ENCODE measurements at places on chromosomes 3 and 15.

GRCh38 chr15:39628144-39628508 lies 47.2 kb downstream of the THBS1 start:
- peaks cover 14% of the 10 kb centered on the region for H3K36me3 ChIP-seq
- peak overlapping the region; percentile 100 for H3K27ac ChIP-seq
- H3K4me1 ChIP-seq = peaks cover 81% of the 10 kb centered on the region
- DNase-seq = no peak
- H3K4me3 ChIP-seq = peak overlapping the region; percentile 49

GRCh38 chr15:31374489-31374888 lies 47.9 kb downstream of the KLF13 start:
- no peak for DNase-seq
- H3K27me3 ChIP-seq = no peaks in the 10 kb centered on the region
- peaks cover 34% of the 10 kb centered on the region for H3K4me1 ChIP-seq
- peak overlapping the region; percentile 20 for H3K4me3 ChIP-seq
- peak overlapping the region; percentile 74 for H3K27ac ChIP-seq

DNA sequence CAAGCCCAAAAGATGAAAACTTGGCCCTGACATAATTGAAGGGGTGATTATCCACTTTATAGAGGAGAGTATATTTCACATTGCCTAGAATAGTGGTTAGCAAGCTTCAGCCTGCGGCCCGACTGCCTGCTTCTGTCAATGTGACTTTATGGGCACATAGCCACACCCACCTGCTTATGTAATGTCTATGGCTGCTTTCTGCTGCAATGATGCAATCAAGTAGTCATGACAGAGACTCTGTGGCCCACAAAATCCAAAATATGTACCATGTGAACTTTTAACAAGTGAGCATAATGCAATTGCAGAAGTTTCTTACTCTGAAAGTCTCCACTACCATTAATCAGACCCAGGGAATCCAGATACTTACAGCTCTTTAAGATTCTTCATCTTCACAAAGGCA lies 103.1 kb downstream of the LRIG1 start:
- H3K4me3 ChIP-seq = no peak overlapping the region
- peaks cover 32% of the 10 kb centered on the region for H3K4me1 ChIP-seq
- peaks cover 28% of the 10 kb centered on the region for H3K36me3 ChIP-seq
- no peaks in the 10 kb centered on the region for H3K27me3 ChIP-seq

- no peaks in the 10 kb centered on the region for H3K27me3 ChIP-seq
- no peaks in the 10 kb centered on the region for H3K4me1 ChIP-seq
- H3K4me3 ChIP-seq = no peak overlapping the region
- no peak for DNase-seq
Observed at GRCh38 chr3:46901061-46901460, 23.5 kb downstream of the PTH1R start.

DNA sequence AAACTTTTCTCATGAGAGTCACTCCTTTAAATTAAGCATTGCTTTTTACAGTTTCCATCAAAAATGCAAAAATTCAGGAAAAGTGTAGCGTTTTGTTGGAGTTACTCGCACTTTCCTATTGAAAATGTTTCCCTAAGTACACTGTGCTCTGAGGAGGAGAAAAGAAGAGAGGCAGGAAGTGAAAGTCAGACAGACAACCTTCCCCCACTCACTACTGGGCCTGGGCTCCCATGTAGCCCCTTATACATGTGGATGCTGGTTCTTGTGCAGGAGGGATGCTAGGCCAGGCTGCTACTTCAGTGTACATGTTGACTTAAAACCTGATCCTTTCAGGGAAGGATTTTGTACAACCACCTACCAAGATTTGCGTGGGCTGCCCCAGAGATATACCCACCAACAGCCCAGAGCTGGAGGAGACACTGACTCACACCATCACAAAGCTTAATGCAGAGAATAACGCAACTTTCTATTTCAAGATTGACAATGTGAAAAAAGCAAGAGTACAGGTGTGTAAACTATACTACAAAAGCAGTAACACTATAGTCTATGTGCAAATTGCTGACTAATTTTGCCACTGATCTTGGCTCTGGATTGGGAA lies 15.1 kb downstream of the KNG1 start:
- no peak overlapping the region for H3K4me3 ChIP-seq
- H3K36me3 ChIP-seq = no peaks in the 10 kb centered on the region
- no peak for DNase-seq
- no peaks in the 10 kb centered on the region for H3K4me1 ChIP-seq

DNA sequence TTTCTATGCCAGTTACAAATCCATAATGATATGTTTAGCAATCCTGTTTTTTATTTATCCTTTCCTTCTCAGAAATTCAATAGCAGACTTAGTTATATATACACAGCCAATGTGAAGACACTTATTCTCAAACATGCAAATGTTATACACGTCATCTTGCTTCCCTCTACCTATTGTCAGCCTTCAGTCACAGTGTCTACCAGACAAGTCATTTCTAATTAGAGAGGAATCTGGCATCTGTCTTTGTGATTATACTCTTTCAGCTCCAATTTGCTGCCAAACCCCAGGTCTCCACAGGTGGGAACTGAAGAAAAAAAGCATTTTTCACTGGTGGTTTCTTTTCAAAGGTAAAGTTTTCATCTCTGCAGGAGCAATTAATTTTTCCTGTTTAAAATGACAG lies 793.1 kb downstream of the AGBL1 start:
- H3K27me3 ChIP-seq = peaks cover 12% of the 10 kb centered on the region
- no peak for DNase-seq
- H3K27ac ChIP-seq = no peak overlapping the region
- H3K4me1 ChIP-seq = no peaks in the 10 kb centered on the region
- no peaks in the 10 kb centered on the region for H3K36me3 ChIP-seq

- H3K36me3 ChIP-seq = no peaks in the 10 kb centered on the region
- no peaks in the 10 kb centered on the region for H3K4me1 ChIP-seq
- no peak overlapping the region for H3K4me3 ChIP-seq
- DNase-seq = no peak
- no peak overlapping the region for H3K27ac ChIP-seq
Observed at GRCh38 chr3:159458982-159459381, 529.7 kb upstream of the IL12A start.

DNA sequence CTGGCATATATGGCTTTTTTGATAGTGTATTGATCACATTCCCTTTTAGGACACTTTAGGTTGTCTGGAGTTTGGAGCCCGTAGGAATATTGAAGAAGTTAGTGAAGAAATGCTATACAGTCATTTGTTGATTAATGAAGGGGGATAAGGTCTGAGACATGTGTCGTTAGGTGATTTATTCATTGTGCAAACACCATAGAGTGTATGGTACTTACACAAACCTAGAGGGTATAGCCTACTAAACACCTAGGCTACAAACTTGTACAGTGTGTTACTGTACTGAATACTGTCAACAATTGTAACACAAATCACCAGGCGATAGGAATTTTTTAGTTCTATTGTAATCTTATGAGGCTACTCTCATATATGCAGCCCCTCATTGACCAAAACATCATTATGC lies 3.3 kb downstream of the TPM1 start:
- H3K27ac ChIP-seq = no peak overlapping the region
- no peak for DNase-seq
- peaks cover 14% of the 10 kb centered on the region for H3K36me3 ChIP-seq
- peaks cover 64% of the 10 kb centered on the region for H3K27me3 ChIP-seq

- no peaks in the 10 kb centered on the region for H3K4me1 ChIP-seq
- no peak for DNase-seq
- H3K27ac ChIP-seq = no peak overlapping the region
- H3K4me3 ChIP-seq = no peak overlapping the region
- no peaks in the 10 kb centered on the region for H3K27me3 ChIP-seq
Observed at GRCh38 chr3:105653868-105654267, 214.9 kb downstream of the CBLB start.

GRCh38 chr15:87744815-87745214 lies 511.7 kb downstream of the NTRK3 start:
- peaks cover 15% of the 10 kb centered on the region for H3K27me3 ChIP-seq
- no peaks in the 10 kb centered on the region for H3K4me1 ChIP-seq
- no peaks in the 10 kb centered on the region for H3K36me3 ChIP-seq
- no peak for DNase-seq

DNA sequence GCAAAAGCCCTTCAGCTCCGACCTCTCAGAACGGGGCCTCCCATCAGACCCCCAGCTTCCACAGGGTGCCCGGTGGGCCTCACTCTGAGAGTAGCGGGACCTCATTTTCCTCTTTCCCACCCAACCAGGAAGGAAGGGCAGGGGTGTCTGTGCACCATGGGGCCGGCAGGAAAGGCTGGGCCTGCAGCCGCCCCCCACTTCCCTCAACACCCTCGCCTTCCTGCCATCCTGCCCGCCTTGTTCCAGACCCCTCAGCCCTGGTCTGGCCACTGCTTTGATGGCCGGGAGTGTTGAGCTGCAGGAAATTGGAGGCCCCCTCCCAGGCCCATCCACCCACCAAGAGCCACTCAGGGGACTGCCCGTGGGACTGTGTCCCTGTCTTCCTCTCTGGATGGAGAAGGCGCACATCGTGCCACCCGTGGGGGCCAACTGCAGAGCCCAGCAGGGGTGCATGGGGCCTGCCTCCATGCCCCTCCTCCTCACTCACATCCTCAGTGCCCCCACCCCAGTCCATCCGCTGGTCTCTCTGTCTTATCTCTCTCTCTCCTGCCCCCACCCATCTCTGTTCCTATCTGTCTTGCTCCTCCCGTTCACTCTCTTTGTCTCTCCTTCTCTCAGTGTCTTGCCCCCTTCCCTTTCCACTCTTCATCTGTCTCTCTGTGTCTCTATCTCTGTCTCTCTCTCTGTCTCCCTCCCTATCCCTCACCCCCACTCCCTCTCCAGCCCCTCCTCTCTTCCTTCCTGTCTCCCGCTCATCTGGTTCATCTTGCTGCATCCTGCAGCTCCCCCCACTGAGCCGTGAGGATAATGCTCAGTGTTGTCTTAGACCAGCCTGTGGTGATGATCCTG lies 1.8 kb upstream of the PLXND1 start:
- no peaks in the 10 kb centered on the region for H3K27me3 ChIP-seq
- no peak for DNase-seq
- peaks cover 36% of the 10 kb centered on the region for H3K4me1 ChIP-seq
- H3K36me3 ChIP-seq = peaks cover 7% of the 10 kb centered on the region
- peak overlapping the region; percentile 6 for H3K27ac ChIP-seq

DNA sequence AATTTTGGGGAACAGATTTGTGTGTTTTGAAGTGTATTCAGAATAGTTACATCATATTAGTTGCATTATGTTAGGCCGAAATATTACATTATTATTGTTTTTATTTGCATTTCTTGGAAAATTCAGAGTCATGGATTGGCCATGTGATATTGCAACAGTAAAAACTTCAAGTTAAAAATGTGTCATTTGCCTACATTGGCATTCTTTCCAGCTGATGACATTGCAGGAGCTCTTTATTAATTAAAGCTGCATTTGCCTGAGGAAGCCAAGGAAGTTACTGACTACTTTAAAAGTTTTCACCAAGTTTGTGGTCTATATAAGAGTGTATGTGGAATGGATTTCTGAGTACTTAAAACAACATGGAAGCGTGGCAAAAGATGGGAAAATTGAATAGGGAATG lies 726.4 kb upstream of the SGO1 start:
- no peaks in the 10 kb centered on the region for H3K27me3 ChIP-seq
- DNase-seq = no peak
- H3K4me3 ChIP-seq = no peak overlapping the region
- no peaks in the 10 kb centered on the region for H3K36me3 ChIP-seq
- no peaks in the 10 kb centered on the region for H3K4me1 ChIP-seq

Measured in central memory CD8-positive, alpha-beta T cell (primary cell).